ENCODE measurements at places on chromosomes 6 and 20.
A peak's percentile ranks its signal among the peaks of the same experiment; 100 is the strongest.

- DNase-seq, result peak; percentile 14
These were observed 120.9 kb downstream of the TIAM2 start for GRCh38 chr6:155115893-155116570.

- no peak for DNase-seq
These were observed 241.6 kb upstream of the SUPT3H start for GRCh38 chr6:45619211-45619760.

- DNase-seq, result no peak
These were observed 233.2 kb downstream of the LRFN2 start for GRCh38 chr6:40353967-40354452.

- DNase-seq, result no peak
These were observed 21.4 kb downstream of the KCTD20 start for GRCh38 chr6:36464233-36464632.

DNA sequence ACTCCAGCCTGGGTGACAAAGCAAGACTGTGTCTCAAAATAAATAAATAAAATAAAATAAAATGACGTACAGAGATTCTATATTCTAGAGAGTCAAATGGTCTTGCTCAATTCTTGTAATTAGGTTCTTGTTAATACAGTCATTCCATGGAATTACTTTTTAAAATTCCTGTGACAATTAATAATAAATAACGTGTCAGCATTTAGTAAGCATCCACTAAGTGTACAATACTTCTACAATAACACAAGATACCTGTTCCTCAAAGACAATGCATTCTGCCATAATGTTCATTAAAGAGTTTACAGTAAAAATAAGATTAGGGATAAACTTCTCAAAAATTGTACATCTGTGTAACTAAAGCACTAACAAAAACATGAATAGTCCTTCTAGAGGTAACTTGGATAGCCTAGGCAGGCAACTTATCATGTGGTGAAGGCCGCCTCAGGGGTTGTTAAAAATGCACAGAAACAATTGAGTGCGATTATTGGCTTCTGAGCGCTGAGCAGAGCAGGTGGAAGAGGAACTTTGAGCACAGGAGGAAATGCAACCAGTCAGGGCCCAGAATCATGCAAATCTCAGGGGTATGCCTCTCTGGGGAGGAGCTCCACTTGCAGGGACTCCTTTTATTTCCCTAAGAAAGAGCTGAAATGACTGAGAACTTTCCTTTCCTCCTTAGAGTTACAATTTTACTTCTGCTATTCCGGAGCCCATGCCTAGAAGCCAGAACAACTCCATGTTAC, 37.1 kb downstream of the QRSL1 start:
- DNase-seq, result no peak

DNA sequence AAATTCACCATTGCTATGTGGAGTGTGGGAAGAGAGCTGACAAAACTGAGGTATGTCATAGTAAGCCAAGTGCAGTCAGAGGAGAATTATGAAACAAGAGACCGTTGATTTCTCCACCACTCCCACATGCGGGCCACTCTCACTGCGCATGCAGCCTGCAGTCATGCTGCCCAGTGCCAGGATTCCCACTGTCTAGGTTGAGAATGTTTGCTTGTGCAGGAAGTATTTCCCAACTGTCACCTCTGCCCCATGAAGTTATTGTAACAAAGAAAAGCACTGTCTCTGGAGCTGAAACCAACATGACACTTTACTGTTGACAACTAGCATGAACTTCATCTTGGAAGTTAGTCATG, 18.7 kb upstream of the SFT2D1 start:
- DNase-seq, result no peak

DNA sequence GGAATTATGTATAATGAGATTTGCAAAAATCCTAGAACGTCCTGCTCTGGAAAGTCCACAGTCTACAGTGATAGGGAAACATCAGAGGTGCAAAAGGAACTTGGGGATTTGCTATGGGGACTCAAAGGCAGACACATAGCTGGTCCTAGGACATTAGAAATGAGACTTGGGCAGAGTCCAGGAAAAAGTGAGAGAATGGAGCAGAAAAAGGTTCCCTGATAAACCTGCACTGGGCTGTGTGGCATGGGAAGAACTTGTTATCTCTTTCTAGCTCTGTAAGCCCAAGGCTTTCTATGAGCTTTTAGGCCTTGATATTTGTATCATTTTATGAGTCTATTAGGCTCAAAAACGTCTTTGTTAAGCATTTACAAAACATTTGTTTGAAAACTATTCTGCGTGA, 15.2 kb downstream of the PRND start:
- DNase-seq, result no peak

DNA sequence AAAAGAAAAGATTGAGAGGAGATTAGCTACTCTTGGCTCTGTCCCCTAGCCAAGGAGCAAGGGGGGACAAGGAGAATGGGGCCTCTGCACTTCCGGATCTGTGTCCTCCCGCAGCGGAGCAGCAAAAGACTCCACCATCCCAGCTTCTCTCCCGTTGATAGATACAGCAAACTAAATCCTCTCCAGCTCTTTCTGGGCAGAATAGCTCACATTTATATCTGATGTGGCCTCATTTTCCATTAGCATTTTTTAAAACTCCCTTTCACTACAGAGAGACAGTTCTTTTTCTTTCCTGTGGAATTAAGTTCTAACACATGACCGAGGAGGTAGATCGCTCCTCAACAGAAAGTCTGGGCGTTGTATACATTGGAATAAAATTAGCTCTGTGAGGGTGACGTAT, 260.9 kb upstream of the SOX4 start:
- no peak for DNase-seq

- no peak for DNase-seq
These were observed 668.3 kb upstream of the ADGRB3 start for GRCh38 chr6:67966830-67967229.

DNA sequence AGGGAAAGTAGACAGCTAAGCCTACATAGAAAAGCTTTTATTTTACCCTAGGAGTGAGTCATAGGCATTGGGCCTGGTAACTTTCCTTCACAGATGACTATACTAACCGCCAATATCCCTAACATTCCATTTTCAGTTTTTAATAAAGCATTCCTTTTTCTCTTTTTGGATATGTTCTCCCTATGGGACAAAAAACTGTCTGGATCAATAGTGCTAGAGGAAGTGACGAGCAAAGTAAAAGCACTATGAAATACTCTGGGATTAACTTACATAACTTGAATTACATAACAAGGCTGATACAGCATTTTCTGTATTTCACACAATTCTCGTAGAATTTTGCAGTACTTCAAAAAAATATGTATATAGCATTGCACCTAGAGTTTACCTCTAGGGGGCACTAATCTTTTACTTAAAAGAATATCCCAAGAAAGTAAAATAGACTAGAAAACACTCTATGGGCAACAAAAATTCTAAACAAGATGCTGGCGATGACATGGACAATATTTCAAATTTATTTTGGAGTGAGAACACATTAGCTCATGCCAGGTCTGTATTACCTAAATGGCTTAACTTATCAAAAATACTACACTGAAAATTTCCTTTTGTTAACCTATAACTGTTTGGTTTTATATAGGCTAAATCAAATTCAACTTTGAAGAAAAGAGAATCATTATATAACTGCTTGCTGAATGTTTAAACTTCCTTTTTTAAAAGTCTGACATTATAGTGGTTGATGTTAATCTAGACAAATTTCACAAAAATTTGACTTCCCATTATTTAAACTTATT, 66.3 kb upstream of the DST start:
- DNase-seq, result no peak

- DNase-seq, result no peak
These were observed 314.1 kb downstream of the PTPRT start for GRCh38 chr20:42875581-42875980.

DNA sequence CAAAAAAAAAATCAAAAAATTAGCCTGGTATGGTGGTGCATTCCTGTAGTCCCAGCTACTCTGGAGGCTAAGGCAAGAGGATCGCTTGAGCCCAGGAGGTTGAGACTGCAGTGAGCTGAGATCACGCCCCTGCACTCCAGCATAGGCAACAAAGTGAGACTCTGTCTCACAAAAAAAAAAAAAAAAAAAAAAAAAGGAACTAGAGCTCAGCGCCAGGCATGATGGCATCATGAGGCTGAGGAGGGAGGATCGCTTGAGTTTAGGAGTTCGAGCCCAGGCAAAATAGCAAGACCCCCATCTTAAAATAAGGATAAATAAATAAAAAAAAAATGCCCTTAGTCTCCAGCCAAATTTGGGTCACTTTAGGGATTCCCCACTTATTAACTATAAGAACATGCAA, 40.4 kb upstream of the PIM1 start:
- no peak for DNase-seq

DNA sequence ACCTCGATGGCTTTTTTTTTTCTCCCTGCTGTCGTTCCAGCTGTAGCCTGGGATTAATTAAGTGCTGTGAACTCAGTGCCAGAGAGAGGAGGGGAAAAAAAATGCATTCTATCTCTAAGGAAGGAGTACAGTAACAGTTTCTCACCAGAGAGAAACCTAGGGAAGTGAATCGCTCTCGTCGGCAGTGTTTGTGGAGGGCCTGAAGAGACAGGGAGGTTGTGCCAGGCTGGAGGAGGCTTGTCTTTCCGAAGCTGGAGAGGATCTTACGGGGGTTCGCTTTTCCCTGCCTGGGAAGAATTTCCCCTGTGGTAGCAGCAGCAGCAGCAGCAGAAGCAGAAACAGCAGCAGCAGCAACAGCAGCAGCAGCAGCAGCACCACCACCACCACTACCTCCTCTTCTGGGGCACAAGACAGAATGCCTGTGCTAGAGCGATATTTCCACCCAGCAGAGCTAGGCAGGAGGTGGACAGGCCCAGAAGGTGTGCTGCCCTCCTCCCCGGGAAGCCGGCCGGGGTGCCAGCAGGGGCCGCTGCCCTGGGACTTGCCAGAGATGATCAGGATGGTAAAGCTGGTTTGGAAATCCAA, 186.5 kb downstream of the PDE7B start:
- DNase-seq, result no peak

DNA sequence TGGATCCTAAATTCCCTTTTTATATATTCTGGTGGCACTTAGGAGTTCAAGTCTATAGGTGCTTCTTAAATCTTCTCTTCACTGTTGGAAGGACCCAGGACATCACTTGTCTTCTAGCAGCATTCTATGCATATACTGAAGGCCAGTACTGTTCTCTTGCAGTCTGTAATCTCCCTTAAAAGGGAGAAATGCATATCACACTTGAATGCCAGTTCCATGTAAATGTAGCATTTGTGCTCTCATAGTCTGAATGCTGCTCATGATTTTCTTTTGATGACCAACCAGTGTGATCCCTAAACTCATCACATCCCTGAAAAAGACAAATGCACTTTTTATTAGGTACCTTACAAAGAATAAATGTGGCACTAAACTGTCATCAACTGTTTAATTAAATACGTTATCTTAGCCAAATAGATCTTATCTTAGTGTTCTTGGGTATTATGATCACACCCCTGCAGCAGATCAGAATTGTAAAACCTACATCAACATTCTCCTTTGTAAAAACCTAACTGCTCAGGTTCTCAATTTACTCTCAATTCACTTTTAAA, 176.1 kb downstream of the EPHA7 start:
- no peak for DNase-seq

- no peak for DNase-seq
These were observed 2.8 kb upstream of the MAPK13 start for GRCh38 chr6:36127462-36128016.

GRCh38 chr6:81487489-81487888, 265.0 kb downstream of the TENT5A start:
- no peak for DNase-seq

- DNase-seq, result no peak
These were observed 31.8 kb downstream of the ACSS1 start for GRCh38 chr20:25025986-25026605.

DNA sequence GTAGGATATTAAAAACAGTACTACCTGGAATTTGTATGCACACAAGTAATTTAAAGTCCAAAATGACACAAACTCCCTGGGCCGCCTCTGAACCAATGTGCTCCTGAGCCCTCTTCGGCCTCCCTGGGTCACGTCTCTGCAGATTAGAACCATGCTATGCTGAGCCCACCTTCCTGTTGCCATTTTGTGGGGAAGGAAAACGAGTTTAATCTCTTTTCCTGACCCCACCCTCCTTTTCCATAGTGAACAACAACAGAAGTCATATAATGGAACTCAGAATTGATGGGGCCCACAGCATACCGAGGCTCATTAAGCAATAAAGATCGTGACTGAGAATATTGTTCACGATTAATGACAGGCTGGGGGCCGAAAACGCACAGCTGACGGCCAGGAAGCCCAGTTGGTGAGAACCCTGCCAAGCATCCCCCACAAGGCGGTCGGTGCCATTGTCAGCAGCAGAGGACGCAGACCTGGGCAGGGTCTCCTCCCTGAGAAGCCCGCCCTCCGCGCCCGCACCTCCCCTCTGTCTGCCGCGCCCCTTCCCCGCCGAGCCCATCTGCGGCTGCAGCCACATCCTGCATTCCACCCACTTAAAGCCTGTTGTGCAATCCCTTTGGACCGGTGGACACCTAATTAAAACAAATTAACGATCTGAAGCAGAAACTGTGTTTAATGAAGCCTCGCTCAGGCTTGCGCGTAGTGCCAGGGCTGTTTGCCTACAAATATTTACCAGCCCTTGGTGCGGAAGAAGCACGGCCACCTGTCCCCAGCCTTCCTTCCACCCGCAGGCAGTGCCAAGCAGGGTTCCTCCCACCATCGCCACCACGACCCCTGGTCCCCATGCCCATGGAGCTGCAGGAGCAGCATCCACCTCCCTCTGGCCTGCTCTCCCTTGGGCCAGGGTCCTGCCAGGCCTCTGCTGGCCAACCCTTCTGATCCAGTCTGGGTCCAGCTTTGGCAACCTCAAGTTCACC, 68.1 kb downstream of the DLL1 start:
- DNase-seq, result no peak

DNA sequence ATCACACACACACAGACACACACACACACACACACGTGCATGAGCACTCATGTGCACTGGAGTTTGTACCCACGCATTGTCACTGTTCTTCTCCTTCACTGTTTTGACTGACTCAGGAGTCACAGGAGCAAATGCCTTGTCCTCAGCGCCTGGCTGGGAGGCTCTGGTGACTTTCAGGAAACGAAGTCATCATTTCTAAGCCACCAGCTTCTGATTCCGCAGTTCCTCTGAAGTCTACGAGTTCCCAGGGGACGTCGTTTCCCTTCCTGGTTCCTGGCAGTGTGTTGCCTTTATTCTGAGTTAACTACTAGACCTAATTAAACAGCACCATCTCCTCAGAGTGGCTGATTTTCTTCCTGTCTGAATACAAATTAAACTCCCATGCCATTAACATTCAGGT, 82.2 kb upstream of the PMEPA1 start:
- no peak for DNase-seq

GRCh38 chr6:117544716-117545115, 57.6 kb downstream of the GOPC start:
- DNase-seq, result no peak
